ENCODE measurements at places on chromosomes 12 and 14.

- no peak for DNase-seq
Measured at GRCh38 chr12:12599750-12600643, 11.7 kb upstream of the CREBL2 start.

DNA sequence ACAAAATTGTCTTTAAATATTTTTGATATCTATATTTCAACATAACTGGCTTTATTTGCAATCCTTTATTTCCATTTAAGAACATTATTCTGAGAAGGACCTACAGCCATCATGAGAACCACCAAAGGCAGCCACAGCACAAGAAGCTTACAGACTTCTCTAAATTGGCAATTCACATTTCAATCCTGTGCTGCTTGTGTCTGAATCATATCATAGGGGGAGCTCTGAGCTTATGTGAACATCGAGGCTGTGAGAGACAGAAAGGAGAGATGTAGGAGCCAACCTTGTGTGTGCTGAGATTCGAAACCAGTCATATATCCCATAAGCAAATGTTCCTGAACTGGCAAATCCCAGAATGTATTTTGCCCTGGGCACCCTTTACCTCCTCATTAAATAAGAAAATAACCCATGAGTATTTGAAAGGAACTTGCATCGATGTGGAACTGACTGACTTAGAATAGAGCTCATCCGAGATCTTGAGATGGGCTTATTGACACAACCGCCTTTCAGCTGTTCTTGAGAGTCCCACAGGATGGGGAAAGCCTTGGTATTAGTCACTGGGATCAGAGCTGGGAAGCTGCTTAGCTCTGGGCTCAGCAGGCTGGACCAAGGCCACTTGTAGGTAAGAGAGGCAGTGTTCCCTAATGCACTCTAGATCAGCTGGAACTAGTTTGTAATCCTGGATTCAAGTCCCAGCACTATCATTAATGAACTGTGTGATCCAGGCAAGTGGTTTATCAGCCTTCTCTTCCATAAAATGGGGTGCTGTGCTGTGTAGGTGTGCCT is 329.8 kb downstream of the CACNA1C start:
- no peak for DNase-seq

GRCh38 chr14:74008843-74009499 is 10.1 kb downstream of the ENTPD5 start:
- DNase-seq = no peak

DNA sequence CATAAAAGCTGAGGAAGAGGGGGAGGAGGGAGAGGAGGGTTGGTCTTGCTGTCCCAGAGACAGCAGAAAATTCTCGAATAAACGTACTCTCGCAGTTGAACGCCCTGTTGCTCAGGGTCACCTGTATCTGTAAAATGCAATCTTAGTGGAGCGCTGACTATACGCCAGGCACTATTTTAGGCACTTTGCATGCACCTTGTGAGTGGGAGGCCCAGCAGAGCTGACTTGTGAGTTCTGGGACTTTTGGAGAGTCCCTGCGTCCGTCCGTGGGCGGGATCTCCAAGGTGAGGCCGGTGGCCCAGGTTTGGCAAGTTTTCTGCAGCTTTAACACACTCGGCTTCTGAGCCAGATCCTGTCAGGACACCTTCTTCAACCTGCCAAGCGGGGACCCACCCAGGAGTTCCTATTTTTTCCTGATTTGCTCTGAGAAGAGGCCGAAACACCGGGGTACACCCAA is 32.5 kb upstream of the PLEKHG6 start:
- no peak for DNase-seq

DNA sequence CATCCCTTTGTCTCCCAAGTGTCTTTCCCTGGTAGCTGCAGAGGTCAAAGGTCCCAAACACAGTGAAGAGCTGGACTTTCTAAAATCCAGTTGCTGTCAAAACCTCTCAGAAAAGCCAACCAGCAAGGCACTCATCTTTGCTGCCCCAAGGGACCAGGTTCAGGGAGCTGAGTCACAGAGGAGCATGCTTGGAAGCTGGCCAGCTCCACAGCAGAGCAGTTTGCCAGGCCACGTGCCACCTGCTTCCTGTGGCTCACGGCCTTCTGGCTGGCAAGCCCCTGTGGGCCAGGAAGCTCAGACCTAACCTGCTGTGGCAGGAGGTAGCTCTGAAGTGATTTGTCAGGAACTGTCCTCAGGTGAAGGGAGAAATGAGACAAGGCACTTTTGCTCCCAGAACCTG is 3.6 kb downstream of the ISCU start:
- no peak for DNase-seq

DNA sequence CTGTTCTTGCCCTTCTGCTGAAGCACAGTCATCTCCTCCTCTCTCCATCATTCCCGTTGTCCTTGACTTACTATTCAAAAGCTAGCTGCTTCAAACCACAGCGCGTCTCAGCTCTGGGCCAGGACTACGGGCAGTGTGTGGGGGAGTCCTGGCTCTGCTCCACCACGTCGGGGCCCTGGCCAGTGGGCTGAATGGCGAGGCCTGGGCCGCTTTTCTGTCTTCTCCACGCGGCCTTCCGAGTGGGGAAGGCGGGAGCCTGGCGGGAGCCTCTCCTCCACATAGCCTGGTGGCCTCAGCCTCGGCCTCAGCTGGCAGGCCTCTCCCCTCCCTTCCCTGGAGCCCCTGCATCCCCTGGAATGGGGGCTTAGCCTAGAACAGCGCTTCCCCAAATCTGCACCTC is 16.5 kb downstream of the ANKRD9 start:
- no peak for DNase-seq

DNA sequence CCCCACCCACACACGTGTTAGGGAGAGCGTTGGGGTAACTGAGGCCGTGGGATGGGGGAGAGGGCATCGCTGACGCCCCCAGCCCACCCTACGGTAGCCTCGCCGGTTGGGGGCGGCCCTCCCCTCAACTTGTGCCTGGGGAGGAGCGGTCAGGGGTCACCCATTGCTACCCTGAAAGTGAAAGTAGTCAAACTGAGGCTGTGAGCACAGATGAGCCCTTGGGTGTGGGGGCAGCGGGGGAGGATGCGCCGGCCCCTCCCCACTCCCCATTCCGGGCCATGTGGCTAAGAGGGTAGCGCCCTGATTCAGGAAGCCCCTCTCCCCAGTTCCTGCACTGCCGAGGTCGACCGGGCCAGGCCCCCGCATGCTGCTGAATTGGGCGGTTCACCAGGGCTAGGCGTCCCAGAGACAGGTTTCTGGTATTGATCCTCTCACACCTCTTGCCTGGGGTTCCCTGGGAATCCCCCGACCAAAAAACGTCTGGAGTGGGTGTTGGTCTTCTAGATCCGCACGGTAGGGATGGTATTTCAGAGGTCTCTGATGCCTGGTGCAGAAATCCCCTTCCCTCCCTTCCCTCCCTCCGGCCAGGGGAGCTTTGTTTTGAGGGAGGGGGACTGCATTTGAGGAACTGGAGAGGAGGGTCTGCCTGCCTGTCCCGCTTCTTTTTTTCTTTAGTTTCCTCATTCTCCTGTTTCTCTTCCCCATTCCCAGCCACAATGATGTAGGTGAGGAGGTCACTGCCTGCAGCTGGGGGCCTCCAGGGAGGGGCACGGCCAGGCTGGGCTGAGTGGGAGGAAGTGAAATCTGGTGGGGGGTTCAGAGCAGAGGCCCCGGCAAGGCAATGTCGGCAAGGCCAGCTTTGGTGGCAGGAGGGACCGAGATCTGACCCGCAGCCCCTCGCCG is 1.0 kb downstream of the SH2B3 start:
- no peak for DNase-seq

DNA sequence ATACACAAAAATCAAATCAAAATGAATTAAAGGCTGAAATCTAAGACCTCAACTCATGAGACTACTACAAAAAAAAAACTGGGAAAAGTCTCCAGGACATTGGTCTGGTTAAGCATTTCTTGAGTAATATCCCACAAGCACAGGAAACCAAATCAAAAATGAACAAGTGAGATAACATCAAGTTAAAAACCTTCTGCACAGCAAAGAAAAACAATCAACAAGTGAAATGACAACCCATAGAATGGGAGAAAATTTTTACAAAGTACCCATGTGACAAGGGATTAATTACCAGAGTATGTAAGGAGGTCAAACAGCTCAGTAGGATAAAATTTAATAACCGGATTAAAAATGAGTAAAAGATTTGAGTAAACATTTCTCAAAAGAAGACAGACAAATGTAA is 338.7 kb downstream of the SLC16A7 start:
- no peak for DNase-seq

DNA sequence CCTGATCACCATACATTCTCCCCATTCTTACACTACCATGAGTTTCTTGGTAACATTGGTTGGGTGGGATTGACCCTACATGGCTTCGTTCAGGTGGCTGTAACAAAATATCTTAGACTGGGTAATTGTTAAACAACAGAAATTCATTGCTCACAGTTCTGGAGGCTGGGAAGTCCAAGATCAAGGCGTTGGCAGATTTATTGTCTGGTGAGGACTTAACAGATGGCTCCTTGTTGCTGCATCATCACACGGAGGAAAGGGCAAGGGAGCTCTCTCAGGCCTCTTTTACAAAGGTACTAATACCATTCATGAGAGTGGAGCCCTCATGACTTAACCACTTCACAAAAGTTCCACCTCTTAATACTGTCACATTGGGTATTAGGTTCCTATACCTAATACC is 116.7 kb upstream of the EGLN3 start:
- no peak for DNase-seq

GRCh38 chr14:21104448-21105060 is 3.7 kb downstream of the TMEM253 start:
- DNase-seq = peak; percentile 75

DNA sequence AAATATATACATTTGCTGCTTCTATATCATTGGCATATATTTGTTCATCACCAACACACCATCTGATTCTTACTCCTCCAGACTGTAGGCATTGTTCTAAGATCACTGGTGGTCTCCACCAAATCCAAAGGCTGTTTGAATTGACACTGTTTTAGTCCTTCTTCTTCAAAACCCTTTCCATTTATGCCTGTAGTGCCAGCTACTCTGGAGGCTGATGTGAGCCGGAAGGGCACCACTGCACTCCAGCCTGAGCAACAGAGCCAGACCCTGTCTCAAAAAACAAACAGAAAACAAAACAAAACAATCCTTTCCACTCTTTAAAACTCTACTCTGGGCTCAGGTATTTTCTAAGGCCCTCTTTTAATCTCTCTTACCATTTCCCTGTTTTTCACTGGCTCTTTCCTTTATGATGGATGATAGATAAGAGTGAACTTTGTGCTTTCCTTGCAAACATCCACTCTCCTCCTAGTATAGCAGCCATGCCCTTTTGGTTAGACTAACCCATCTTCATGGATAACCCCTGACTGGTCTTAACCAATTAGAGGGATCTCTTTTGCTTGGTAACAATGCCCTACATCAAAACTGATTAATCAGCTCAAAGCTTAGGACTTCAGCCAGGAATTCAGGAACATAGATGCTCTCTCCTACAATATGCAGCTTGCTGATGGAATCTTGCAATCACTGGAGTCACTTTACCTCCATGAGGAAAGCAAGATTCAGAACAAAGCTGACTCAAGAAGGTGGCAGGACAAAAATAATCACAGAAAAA is 24.9 kb downstream of the SPTSSA start:
- DNase-seq = no peak

GRCh38 chr14:75094896-75095295 is 25.5 kb downstream of the ZC2HC1C start:
- no peak for DNase-seq

GRCh38 chr14:103099733-103100280 is 5.3 kb downstream of the EXOC3L4 start:
- DNase-seq = no peak

DNA sequence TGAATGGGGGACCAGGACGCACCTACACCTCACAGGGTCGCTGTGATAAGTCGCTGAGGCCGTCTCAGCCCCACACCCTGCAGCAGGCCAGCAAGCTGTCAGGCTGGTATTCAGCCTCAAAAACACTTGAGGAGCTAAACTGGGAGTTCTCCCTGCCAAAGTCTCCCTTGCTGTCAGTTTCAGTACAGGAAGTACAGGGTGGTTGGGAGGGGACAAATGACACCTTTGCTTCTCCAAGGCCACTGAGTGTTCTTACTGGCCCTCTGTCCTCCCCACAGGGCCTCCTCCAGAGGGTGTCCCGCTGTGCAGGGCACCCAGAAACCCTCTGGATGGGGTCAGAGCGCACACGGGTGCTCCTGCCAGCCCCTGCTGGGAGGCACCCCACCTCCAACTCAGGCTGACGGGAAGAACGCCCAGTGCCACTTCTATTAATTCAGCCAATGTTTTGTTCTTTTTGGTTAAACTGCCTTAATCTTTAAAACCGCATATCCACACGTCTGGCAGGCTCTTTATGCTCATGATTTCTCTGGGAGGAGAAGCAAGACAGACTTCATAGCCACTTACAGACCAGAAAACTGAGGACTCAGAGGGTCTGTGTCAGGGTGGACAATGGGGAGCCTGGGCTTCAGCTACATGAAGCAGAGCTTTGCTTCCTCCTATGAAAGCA is 75.9 kb downstream of the ITPK1 start:
- no peak for DNase-seq

- DNase-seq = no peak
Measured at GRCh38 chr12:40170593-40170992, 54.2 kb upstream of the LRRK2 start.

DNA sequence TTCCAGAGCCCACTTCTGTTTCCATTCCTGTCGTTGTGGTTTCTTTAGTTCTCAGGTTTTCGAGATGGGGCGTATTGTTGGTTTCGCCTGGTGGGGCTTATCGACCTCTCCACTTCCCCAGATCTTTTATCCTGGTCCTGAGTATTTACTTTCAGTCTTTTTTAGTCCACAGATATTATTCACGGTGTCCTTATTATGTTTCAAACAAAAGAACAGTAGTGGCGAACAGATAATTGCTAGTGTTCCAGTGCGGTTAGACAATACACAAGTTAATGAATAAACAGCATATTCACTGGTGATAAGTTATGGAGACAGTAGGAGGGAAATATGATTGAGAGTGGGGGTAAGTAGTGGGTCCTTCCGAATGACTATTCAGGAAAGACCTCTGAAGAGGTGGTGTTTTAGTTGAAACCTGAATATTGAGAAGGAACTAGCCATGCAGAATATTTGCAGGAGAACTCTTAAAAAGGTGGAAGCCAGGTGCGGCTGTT is 668 bp downstream of the TMEM260 start:
- no peak for DNase-seq

DNA sequence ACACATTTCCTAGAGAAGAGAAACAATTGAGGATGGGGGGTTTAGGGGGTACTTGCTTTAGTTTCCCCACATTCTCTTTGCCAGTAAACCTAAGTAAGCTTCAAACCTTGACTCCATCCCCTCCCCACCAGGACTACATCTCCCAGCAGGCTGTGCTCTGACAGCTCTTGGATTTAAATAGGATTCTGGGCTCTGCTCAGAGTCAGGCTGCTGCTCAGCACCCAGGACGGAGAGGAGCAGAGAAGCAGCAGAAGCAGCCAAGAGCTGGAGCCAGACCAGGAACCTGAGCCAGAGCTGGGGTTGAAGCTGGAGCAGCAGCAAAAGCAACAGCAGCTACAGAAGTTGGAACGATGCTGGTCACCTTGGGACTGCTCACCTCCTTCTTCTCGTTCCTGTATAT is 20.6 kb downstream of the RDH12 start:
- no peak for DNase-seq

- no peak for DNase-seq
Measured at GRCh38 chr14:49240383-49240782, 345.8 kb downstream of the RPS29 start.

DNA sequence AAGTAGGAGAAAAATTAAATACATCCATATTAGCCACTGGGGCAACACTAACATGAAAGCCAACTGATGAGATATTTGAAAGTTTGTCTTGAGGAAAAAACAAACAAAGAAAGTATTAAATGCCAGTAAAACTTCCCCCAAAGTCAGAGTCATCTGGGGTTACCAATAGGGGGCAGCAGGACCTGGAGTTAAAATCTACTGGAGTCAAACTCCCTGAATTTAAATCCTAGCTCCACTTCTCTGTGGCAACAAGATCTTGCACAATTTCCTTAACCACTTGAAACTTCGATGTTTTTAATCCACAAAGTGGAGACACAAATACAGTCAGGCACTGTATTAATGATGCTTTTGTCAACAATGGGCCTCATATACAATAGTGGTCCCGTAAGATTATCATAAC is 14.4 kb downstream of the PLEKHG7 start:
- DNase-seq = no peak

Data from hypothalamus (tissue), 51 donors.